ENCODE measurements at places on chromosomes 16 and 17. TPM values are rescaled to one million over a fixed set of nuclear protein-coding genes. Genes with fewer than 3 reads are reported as not detected.

The SMIM5 gene
- total RNA-seq: 0.38 TPM

The CD300LB gene
- 0.62 TPM for total RNA-seq

The CD300E gene
- total RNA-seq: 1.4 TPM

The KRT34 gene
- total RNA-seq: not detected

The SLC47A2 gene
- not detected for total RNA-seq

The TMEM88 gene
- 17.5 TPM for total RNA-seq

The CLEC18C gene
- 0.28 TPM for total RNA-seq

The MYH2 gene
- not detected for total RNA-seq

The CHRNB1 gene
- 7.8 TPM for total RNA-seq

The CCL4 gene
- total RNA-seq: 2.3 TPM

The KRT20 gene
- total RNA-seq: not detected

The KRT24 gene
- not detected for total RNA-seq

DNA sequence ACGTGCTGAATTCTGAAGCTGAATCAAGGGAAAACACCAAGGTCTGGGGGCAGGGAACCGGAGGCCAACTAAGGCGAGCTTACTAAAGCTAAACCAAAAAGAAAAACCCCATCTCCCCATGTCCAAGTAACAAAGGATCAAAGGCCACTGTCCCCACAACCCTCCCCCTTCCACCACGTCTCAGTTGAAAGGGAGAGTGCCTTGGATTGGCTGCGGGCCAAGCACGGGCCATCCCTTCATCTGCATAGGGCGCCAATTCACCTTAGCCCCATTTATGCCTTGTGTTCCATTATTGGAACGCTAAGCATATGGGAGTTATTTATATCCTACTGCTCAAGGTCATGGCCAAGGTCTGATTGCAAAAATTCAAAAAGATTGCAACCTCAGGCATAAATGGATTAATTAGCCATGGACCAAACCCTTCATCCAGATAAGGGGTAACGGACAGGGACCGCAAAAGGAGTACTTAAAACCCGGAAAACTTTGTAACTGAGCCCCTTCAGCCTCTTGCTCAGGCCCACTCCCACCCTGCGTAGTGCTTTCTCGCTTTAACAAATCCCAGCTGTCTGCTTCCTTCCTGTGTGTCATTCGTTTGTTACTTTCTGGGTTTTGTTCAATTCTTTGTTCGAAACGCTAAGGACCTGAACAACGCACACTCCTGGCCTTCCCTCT, 740 bp upstream of the ATP6V0D1 start:
- DNase-seq: no peak

DNA sequence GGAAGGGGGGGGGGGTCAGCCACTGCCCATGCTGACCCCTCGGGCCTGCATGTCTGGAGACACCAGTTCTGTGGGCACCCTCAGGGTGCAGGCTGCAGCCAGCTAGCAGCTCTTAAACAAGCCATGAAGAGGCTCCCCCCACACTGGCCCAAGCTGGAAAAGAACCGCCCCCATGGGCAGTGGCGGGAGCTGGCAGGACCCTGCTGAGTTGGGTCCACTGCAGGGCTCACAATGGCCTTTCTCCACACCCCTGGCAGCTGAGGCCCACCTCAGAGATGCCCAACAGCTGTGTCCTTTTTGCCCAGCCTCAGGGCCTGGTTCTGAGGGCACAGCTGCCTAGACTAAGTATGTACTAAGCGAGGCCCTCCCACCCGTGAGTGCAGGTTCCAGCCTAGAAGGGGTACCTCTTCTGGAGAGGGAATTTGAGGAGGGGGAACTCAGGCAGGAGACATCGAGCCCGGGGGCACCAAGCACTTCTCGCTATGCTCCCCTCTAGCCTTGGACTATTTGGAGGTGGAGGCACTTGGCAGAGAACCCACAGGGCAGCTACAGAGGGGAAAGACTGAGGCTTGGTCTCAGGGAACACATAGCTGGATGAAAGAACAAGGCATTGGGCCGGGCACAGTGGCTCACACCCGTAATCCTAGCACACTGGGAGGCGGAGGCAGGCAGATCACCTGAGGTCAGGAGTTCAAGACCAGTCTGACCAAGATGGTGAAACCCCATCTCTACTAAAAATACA, 3.2 kb downstream of the THRA start:
- peak; percentile 72 for DNase-seq

DNA sequence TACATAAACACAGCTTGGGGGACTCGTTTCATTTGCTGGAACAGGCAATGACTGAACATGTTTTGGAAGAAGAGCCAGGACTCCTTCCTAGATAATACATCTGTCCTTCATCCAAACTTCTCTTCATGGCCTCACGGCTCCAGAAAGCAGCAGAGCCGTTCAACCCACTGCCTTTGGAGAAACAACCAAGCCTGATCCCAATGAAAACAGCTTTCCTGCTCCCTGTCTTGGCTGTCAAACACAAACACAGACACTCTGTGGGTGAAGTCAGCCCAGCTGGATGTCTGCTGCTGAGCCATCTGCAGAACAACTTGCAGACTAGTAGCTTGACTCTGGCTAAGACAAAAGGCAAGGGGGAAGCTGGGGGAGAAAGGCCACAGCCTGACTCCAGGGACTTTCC, 345.1 kb upstream of the PSMD7 start:
- no peak for DNase-seq

- no peak for DNase-seq
Measured at GRCh38 chr17:77755410-77755963, 203.0 kb upstream of the TNRC6C start.

- DNase-seq: no peak
Measured at GRCh38 chr16:1059310-1059709, 13.2 kb upstream of the SSTR5 start.

GRCh38 chr17:50394711-50395110, 2.6 kb downstream of the LRRC59 start:
- DNase-seq: no peak

DNA sequence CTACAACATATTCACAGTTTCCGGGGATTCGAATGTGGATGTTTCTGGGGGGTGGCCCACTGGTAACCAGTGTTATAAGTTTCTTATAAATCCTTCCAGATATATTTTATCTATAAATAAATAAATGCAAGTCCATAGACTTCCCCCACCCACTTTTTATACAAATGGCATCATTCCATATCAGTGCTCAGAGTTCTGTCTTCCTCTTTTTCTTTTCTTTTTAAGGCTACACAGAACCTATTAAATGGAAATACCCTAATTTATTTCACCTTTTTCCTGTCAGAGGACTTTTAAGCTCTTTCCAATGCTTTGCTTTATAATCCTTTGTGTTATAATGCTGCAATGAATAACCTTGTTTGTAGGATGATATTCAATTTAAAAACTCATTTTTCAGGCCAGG, 3.8 kb downstream of the LGALS9 start:
- DNase-seq: no peak

DNA sequence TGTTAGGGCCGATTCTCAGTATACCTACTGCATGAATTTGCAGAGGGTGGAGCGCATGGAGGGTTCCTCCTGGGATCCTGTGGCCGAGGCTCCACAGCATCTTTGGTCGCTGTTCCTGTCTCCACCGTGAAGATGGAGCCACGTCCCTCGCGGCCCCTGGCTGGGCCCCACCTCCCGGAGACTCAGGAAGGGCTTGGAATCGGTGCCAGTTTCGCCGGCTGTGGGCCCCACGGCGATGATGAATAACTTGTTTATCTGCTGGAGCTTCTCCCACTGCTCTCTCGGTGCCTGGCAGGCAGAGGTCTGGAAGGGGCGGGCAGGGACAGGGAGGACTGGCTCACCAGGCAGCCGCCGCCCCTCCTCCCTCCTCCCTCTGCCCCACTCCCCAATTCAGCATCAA, 8.1 kb downstream of the SLC5A11 start:
- peak; percentile 78 for DNase-seq

DNA sequence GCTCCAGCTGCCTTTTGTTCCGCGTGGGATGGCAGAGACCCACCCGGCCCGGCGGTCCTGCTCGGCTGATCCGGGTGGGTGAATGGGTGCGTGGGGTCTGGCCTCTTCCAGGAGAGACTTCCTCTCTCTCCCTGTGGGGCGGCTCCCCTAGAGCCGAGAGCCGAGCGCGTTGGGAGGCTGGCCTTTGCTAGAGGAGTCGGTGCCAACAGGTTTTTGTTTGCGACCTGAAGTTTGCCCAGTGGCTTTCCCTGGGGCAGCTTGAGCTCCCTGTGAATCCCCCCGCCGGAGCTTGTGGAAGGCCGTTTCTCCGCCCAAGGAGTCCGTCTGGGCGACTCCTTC, 970 bp downstream of the EPN2 start:
- DNase-seq: peak; percentile 80

DNA sequence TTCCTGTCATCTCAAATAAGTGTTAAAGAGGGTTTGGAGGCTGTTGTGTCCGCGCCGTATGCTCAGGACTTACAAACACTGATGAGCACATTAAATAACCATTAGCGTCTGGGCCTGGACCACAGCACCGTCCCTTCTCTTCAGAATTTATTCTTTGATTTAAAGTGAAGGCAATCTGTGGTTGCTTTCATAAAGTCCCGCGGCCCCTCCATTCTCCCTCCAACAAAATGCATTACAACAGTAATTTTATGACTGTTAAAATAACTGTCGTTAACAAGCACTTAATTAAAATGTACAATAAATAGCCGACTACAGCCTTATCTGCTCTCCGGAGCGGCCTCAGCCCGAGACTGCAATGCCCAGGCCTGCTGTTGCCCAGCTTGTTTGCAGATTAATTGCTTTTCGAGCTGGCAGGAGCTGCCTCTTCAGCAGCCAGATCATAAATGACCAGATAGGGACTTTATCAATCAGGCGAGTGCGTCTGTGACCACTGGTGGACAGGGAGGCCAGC, 30.6 kb upstream of the IRX3 start:
- DNase-seq: no peak

GRCh38 chr17:6099492-6099891, 29.3 kb downstream of the WSCD1 start:
- DNase-seq: peak; percentile 15

DNA sequence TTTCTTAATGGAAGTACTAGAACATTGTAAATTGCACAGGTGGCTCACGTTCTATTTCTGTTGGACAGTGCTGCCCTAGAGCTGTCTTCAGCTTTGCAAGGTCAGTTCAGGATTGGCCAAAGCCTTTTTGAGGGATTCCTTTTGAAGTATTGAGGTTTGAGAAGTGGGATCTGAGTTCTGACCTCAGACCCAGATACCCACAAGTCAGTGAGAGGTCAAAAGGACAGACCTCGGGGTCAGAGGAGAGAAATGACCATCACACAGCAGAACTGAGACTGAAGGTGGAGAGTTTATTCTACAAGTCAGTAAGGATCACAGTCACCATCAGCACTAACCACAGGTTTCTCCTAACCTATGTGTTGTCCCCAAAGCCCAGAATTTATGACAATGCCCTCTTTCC, 1.7 kb downstream of the ACSM5 start:
- no peak for DNase-seq

- no peak for DNase-seq
Measured at GRCh38 chr16:63057341-63057740, 1021.1 kb upstream of the CDH8 start.

DNA sequence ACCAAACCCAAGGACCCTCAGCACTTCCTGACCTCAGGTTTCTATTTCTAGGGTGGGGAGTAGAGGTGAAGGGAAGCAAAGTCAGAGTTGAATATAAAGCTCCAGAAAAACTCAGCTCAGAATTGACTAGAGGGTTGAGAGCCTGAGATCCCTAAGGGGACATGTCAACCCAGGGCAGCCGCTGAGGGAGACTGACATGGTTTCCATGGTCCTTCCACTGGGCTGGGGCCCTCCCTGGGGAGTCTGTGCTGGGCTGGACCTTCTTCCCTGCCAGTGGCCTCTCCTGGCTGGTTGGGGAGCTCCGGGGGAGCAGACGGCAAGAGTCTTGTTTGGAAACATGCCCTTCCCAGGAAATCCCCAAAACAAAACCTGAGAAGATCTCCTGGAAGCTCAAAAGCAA, 121.3 kb downstream of the METRNL start:
- DNase-seq: peak; percentile 78

DNA sequence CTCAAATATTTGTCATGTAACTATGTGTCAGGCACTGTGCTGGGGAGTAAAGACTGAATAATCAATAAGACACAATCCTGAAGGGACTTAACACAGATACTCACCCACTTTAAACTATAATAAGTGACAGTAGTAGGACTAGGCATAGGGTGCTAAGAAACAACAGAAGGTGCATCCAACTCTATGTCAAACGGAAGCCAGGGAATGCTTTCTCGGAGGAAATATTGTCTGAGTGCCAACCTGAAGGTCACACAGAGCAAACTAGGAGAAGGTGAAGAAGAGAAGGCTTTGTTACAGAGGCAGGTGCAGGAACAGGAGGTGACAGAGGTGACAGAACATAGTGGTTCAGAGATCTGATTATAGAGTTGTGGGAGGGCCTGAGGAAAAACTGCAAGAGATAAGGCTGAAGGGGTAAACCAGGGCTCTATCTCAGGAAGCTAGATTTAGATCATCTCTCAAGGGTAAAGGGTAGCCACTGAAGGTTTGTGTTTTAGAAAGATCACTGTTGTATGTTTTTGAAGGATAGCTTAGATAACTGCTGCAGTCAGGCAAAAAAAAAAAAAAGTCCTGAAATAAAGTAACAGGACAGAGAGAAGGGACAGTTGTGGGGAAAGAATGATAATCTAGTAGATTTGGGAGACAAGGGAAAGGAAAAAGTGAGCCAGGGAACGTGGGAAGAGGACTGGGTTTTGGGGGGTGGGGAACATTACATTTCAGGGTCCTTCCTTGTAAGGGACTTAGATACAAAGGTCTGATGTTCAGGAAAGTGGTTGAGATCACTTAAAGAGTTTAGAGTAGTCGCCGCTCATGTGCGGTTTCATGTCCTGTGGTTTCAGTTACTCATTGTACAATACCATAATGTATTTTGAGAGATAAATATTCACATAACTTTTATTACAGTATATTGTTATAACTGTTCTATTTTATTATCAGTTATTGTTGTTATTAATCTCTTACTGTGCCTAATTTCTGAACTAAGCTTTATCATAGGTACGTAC, 85.6 kb upstream of the NETO2 start:
- no peak for DNase-seq

DNA sequence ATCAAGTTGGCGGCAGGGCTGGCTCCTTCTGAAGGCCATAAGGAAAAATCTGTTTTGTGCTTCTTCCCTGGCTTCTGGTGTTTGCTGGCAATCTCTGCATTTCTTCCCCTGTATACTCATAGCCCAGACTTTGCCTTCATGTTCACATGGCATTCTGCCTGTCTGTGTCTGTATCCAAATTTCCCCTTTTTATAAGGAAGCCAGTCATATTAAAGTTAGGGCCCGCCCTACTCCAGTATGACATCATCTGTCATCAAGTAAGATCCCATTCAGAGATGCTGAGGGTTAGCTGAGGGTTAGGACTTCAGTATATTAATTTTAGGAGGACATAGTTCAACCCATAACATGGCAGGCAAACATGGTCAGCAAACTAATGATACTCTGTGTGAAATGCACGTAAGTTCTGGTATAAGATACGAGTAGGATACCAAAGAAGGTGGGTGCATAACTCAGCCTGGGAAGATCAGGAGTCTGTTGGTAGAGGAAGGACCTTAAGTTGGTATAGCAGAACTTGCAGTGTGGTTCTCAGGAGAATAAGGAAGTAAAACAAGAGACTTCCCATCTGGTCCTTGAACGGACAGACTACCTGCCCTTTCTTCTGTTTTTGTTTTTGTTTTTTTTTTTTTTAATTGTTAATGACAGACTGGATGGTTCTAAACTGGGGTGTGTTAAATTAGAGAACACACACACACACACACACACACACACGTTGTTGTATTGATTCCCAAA, 13.9 kb downstream of the MAP2K6 start:
- DNase-seq: no peak

GRCh38 chr17:73357318-73357717, 45.5 kb upstream of the CDC42EP4 start:
- DNase-seq: no peak

Data from posterior vena cava (tissue), 2 donors.